ENCODE measurements at places on chromosomes 11 and 22.

DNA sequence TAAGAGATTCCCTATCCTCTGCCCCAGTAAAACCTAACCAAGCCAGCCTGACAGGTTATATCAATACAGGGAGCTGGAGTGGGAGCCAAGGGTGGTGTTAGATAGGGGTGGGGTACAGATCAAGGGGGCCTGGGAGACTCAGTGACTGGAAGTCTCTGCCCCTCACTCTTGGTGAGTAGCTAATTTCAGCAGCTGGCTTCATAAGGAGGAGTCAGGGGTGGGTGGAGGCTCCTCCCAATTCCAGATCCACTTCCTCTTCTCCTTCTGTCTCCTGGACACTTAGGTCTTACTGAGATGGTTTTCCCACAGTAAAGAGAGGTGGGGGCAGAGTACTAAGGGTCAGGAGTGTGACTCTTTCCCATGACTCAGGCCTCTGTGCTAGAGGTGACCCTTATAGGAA is 1.1 kb upstream of the VSIG2 start:
- no peak for DNase-seq

- no peak for DNase-seq
Measured at GRCh38 chr11:30811226-30811755, 225.1 kb upstream of the MPPED2 start.

DNA sequence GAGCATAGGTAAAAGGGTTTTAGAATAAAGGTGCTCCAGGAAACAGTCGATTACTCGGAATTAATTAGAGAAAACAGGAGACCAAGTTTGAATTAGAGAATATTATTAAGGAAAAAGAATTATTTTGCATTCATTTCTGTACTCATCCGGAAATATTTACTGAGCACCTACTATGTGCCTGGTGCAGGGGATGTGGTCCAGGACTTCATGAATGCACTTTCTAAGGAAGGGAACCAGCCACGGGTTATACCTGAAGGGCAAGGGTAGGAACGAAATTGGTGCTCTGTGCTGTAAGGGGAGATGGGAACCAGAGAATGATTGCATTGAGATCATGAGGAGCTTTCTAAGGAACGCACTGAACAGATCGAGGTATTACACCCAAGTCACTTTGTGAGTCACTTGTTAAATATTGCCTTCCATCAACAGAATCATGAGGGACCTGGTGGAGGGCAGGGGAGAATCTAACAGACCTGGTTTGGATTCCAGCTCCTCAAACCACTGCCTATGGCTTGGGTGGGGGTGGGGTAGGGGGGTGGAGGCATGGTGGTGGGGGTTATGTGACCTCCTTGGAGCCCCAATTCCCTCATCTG is 40.9 kb downstream of the C11orf96 start:
- DNase-seq = no peak

- peak; percentile 18 for DNase-seq
Measured at GRCh38 chr11:102666331-102666957, 39.1 kb downstream of the MMP27 start.

GRCh38 chr11:36078686-36079055 is 134.8 kb downstream of the LDLRAD3 start:
- DNase-seq = no peak

- no peak for DNase-seq
Measured at GRCh38 chr22:25169278-25170031, 30.2 kb upstream of the CRYBB3 start.

DNA sequence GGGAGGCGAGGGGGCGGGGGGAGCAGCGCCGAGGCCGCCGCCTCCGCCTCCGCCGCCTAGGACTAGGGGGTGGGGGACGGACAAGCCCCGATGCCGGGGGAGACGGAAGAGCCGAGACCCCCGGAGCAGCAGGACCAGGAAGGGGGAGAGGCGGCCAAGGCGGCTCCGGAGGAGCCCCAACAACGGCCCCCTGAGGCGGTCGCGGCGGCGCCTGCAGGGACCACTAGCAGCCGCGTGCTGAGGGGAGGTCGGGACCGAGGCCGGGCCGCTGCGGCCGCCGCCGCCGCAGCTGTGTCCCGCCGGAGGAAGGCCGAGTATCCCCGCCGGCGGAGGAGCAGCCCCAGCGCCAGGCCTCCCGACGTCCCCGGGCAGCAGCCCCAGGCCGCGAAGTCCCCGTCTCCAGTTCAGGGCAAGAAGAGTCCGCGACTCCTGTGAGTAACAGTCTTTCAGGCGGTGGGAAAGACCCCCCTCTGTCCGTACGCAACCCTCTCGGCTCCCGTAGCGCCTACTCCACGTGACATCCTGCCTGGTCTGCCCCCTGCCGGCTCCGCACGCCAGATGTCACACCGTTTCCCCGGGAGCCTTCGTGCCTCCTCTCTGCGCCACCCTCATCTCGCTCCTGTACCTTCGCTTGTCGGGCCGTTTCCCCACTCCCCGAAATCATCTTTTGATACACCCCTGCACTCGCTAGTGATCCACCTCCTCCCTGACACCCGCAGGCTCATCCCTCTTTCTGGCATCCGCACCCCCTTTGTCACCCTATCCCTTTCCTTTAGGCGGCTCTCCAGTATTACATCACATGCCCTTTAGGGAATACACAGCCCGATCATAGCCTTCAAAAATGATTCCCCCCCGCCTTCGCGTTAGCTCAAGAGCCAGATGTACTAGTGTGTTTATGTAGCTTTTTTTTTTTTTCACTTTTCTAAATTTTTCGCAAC is 598 bp downstream of the ZFP91 start:
- peak; percentile 93 for DNase-seq

DNA sequence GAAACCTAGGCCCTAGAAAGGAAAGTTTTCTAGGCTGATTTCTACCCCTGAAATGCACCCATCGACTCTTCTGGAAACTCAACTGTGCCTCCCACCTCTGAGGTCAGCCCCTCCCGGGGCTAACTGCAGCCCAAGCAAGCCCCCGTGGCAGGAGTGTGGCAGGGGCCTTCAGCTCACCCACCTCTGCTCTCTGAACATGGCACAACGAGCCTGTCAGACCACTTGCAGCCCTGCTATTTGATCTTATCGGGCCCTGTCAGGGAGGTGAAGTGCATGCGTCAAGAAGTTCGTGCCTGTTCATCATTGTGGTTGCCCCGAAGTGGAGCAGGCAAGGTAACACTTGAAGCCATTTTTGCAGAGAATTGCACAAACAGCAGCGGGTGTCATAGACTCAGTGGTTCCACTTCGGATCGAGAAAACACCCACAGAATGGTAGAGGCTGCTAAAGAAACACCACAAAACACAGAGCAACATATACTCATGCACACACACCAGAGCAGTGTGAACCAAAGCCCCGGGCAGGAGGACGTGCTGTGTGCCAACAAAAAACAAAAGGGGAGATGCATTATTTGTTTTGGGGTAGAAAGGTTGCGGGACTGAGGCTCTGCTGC is 262.7 kb downstream of the ETS1 start:
- DNase-seq = no peak

DNA sequence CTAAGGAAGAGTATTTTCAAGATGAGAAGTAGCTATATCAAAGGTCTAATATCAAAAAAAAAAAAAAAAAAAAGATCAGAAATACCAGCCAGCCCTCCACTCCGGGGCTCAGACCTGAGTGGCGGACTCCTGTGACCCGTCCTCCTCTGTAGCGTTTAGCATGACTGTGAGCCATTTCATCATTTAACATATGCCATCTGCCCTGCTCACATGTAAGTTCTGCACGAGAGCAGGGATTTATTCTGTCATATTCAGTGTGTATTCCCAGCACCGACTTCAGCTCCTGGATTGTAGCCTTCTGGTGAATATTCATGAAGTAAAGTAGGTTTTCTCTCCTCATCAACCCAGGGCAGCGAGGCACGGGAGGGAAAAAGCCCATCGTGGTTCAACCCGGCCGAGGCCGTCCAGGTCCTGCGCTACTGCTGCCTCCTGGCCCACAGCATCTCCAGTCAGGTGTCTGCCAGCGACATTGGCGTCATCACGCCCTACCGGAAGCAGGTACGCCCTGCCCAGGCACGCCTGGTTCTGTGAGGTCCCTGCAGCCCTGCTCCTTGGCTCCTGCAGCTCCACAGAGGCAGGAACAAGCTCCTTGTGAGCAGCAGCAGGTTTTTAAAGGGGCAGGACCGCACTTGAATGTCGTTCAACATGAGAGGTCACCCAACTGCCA is 12.7 kb upstream of the PANX2 start:
- DNase-seq = no peak

GRCh38 chr11:66720223-66720898 is 8.7 kb downstream of the SPTBN2 start:
- no peak for DNase-seq

DNA sequence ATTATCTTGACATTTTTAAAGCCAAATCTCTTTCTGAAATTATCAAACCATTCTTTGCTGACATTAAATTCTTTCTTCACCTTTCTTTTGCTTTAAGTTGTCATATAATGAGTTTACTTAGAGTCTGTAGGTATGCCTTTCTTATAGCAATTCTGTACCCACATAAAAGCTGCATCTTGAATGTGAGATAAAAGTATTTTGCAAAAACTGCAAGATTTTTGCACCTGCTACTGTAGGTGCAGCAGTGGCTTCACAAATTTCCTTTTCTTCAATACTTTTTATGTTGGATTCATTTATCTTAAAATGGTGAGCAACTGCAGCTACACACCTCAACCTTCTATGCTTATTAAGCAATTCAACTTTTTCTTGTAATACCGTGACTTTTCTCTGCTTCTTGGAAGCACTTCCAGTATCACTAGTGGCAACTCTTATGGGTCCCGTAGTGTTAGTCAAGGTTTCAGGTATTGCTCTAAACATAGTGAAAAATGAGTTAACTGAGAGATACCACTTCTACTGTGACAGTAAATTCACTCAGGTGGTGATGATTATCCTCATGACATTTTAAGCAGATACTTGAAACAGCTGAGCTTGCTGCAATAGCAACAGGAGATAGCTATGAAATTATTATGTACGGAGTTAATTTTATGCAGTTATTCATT is 18.8 kb downstream of the ZFP91 start:
- no peak for DNase-seq

DNA sequence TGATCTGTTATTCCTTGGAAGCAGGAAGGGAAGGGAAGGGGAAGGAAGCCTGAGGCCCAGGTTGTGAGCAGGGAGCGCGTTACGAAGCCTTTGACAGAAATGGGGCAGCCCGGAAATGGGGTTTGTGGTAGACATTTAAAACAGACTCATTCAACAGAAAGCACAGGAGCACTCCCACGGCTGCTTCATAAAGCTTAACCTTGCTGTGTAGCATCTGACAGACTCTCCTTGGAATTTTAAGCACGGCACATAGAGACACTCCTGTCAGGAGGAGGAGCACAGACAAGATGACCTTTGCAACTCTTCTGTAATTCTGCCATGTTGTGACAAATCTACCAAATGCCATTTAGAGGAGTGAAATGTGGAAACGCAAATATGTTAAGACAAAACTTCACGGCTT is 131.6 kb downstream of the FBXO7 start:
- DNase-seq = no peak

- DNase-seq = no peak
Measured at GRCh38 chr11:9678576-9678975, 14.7 kb downstream of the SWAP70 start.

- DNase-seq = no peak
Measured at GRCh38 chr11:62613291-62613778, 278 bp downstream of the ROM1 start.

GRCh38 chr11:134939031-134939430 is 527.0 kb upstream of the B3GAT1 start:
- DNase-seq = no peak

DNA sequence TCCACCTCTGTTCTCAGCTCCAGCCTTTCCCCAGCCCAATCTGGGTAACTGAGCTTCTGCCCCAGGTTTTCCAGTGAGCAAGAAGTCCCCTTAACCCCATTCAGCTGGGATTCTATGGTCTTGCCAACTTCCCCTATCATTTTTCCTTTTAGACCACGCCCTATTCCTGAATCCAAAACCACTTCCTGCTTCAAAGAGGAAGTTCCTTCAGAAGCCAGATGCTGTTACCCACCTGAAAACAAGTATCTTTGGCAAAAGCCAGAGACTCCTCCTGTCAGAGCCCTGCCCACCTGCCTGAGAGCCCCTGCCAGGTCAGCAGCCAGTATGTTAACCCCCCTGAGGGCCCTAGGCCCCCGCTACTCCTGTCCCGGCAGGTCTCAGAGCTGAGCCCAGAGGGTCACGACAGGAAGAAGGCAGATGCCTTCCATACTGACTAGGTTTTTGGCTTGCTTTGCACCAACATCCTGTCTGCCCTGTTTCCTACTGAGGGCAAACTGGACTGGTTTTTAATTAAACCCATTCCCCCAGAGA is 20.3 kb upstream of the MICAL2 start:
- DNase-seq = no peak

GRCh38 chr22:49994361-49995040 is 18.1 kb downstream of the IL17REL start:
- no peak for DNase-seq

DNA sequence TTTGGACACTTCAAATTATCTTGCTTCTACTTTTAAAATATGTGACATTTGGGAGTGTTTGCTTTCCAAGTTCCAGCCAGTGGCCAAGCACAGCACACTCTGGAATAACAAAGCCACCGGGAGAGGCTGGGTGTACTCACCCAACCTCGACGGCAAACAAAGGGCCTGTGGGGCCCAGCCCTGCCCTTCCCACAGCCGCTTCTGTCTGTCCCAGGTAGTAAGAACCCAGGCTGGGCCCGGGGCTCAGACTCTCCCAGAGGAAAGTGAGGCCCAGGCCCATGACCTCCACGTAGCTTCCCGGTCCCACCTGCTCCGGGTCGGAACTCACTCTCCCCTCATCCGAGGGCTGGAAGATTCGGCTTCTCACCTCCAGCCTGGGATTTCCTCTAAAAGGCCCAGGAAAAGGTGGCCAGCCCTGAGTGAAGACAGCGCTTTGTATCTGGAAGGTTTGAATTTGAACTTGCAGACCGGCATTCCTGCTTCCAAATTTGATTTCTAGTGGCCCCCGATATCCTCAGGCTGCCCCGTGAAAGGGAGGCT is 93.5 kb downstream of the CELSR1 start:
- no peak for DNase-seq

DNA sequence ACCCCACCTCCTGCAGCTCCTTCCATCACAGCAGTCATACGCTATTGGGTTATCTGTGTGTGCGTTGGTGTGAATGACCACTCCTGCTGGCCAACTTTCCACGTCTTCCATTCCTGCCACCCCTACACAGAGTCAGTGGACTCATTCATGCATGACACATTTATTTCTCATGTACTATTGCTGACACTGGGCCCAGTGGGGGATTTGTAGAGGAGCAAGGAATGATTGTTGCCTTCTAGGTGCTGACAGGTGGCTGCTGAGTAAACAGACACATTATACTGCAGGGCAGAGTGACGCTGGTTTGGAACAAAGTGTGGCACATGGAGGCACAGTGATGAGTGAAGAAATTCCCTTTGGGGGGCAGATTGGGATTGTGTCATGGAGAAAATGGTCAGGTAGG is 113.9 kb downstream of the CCDC81 start:
- no peak for DNase-seq
